ENCODE measurements at places on chromosomes 2 and 18.

- no peak for DNase-seq
These were observed 272.5 kb upstream of the STON1 start for GRCh38 chr2:48257456-48257855.

GRCh38 chr18:34117319-34117718 is 107.4 kb downstream of the NOL4 start:
- no peak for DNase-seq

- no peak for DNase-seq
These were observed 38.8 kb downstream of the PRKCE start for GRCh38 chr2:45690231-45690630.

DNA sequence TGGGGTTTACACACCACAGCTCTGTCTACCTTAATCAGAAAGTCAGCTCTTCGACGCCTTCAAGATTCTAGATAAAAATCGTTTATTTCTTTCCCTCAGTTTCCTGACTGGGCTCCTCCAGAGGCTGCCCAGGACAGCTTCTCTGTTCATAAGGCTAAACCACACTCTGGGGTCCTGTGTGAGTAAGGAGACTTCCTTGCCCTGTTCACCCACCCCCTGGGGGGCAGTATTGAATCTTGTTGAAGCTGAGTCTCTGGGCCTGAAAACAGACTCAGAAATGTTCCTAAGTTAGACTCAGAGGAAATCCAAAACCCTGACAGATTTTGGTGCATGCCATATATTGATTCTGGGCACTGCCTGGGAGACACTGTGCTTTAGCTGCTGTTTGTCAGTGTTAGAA is 43.0 kb downstream of the G6PC2 start:
- no peak for DNase-seq

- DNase-seq = no peak
These were observed 173.6 kb downstream of the CAMKMT start for GRCh38 chr2:44535376-44535775.

DNA sequence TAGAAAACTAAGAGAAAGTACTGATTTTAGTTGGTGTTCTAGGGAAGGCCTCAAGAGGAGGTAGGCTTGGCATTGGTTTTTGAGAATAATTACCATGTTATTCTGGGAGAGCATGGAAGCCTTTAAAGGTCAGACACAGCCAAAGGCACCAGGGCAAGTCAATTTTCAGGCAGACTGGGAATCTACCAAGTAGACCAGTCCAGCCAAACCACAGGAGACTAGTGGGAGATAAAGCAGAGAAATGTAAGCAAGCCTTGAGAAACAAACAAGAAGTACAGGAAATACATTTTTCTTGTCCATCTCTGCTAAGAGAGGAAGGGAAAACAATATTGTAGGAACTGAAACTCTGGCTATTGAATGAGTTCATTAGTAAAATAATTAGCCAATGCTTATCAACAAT is 5.5 kb upstream of the CCDC68 start:
- DNase-seq = no peak

DNA sequence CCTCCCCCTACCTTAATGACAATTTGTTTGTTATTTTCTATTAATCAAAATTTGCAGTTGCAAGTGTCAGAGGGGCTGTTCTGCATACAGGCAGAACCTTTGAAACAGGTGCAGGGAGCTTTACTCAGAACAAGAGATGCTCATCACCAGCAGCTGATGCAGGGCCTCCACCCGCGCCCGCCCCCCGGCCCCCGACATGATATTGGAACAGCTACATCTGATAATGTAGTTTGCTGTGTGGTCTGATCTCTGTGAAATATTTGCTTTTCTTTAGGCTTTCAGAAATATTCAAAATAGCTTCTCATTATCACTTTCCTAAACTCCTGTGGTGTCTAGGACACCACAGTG is 130.0 kb downstream of the PRKCE start:
- DNase-seq = no peak

DNA sequence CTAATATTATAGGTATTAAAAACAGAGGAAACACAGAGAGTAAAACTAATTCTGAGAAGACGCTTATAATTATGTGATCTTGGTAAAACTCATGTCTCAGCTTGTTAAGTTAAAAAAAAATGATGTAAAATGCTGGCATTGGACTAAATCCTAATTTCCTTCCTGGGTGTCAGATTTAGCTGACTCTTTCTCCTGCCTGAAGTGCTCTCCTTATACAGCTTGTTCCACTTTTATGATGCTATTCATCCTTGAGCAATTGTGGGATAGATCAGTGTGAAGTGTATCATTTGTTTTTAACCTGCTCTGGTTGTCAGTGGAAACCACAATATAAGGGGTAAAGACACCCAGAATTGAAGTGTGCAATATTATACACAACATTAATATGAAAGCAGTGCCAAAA is 84.9 kb downstream of the EFEMP1 start:
- DNase-seq = no peak

- no peak for DNase-seq
These were observed 462.6 kb downstream of the SLC4A3 start for GRCh38 chr2:220090050-220090449.

GRCh38 chr2:145402706-145403277 is 882.9 kb upstream of the ZEB2 start:
- DNase-seq = no peak

GRCh38 chr18:42025491-42025890 is 70.5 kb downstream of the PIK3C3 start:
- DNase-seq = no peak

GRCh38 chr2:191376981-191377629 is 131.9 kb downstream of the MYO1B start:
- DNase-seq = no peak

DNA sequence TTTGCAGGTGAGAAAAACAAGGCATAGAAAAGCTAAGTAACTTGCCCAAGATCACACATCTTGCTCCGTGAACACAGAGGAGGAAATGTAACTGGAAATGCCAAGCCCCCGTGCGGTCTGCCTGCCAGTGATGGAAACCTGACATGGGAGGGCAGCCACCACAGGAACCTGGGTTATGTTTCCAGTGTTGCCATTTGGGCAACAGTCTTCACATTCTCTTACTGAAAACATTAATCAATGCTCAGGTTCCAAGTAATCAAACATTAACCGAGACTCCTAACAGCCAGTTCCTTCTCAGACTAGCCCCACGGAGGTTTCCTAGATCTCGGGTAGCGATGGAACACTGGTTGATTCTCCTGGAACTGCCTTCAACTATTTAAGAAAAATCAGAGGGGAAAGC is 2.5 kb downstream of the TGFA start:
- DNase-seq = no peak

DNA sequence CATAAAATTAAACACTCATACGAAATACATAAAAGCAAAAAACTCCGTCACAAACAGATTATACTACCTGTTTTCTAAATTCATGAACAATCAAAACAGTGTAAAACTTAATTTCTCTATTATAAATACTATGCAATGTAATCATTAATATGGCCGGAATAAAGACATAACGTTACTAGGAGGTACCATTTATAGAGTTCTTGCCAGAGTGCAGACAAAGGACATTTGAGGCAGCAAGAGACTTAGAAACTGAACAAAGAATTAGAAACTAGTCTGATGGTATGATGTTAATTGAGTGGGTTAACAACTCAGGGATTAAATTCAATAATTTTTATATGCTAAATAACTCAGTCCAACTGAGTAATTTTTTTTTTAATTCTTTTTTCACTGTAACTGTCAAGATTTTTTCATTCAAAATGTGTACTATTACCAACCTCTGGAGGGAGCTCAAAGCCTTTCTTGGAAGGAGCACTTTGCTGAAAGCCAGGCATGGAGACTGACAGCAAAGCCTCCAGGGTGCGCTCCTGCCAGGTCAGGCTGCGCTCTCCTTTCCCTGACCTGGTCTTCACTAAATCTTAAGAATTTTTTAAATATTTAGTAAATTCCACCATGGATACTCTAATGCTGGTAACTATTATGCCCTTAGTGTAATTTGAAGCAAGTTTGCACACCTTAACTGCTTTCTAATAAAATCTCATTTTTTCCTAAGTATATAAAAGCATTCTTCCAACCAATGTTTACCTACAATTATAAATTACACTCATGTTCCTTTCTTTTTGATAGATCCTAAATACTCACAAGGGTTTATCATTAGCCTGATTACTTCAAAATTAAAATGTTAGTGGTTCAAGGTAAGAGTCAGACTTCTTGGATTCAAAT is 34.1 kb downstream of the WDR35 start:
- peak; percentile 68 for DNase-seq

- no peak for DNase-seq
These were observed 36.8 kb upstream of the SEMA4C start for GRCh38 chr2:96906729-96907114.

DNA sequence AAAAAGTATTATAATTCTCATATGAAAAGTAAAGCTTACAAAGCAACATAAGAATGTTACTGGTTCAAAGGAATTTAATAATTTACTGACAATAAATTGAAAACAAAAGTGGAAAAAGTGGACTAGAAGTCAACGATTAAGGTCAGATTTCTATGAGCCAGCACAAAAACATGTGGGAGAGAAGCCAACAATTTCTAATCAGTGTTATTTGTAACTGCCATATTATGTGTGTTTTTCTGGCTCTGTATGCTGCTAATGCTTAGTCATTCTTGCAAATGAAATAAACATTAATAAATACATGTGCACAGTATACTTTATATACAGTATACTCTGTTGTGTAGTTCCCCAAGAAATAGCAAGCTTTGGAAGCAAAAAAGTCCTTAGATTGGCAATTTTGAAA is 301.3 kb upstream of the RGPD4 start:
- DNase-seq = no peak

GRCh38 chr2:119707117-119708087 is 28.4 kb downstream of the TMEM177 start:
- DNase-seq = no peak

DNA sequence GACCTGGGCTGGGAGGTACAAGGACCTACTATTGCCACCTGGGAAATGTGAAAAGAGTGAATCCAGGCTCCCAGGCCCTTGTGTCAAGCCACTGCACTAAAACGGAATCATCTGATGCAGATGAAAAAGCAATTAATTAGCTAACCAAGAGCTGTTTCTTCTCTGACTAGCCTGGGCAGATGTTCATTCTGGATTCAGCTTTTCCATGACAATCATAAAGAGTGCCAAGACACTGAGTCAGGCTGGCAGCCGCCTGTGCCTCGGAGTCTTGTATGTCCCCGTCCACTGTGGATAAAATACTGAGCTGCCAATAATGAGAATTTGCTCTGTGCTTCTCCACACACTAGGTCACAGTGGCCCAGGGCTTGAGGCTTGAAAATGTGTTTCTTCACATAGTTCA is 21.7 kb upstream of the LCLAT1 start:
- no peak for DNase-seq

GRCh38 chr18:51654488-51655326 is 457.2 kb upstream of the MEX3C start:
- no peak for DNase-seq

DNA sequence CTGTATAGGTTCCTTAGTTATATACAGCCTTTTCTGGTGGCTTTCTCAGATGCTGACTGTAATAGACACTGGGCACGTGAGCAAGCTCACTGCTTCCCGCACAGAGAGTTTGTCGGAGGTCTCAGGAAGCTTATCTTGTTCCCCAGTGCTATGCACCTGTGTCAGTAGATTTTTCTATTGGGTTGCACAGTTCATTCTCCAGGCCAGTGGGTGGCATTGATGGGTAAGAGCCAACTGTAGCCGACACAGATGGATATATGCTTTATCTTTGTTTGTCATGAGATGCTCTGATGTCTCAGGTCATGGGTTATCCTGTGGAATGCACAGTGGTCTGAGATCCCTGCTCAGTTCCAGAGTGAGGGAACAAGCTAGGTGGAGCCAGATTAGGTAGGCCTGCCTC is 293.0 kb downstream of the GRB14 start:
- DNase-seq = no peak

GRCh38 chr2:48258481-48259149 is 271.3 kb upstream of the STON1 start:
- DNase-seq = no peak

DNA sequence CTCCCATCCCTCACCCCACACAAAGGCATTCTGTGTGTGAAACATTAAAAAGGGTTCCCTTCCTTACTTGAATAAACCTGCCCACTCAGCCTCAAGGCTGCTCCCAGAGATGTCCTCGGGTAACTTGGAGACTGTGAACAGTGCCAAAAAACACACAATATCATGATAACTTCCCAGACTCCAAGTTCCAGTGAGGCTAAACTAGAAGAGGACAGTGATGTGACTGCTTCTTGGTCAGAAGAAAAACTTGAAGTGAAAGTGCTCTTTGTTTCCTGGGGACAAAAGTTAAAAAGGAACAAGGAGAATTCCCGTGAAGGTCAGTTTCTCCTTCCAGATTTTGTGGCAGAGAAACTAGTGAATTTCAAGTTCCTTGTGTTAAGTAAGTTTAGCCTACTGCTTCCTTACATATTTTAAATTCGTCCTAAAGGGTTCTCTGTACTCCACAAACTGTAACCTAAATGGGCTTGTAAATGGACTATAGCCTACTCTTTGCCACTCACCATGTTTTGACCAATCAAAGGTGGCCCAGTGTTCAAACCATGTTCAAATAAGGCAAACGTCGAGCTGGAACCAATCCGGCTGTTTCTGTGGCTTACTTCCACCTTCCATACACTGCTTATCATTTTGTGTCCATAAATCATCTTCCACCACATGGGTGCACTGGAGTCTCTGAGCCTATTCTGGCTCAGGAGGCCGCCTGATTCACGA is 20.4 kb downstream of the TPRKB start:
- DNase-seq = no peak

- no peak for DNase-seq
These were observed 112.1 kb upstream of the SIX2 start for GRCh38 chr2:45121236-45121927.

- no peak for DNase-seq
These were observed 38.1 kb upstream of the STAT1 start for GRCh38 chr2:191051825-191052778.

GRCh38 chr2:169796441-169796840 is 2.2 kb upstream of the SSB start:
- DNase-seq = no peak

DNA sequence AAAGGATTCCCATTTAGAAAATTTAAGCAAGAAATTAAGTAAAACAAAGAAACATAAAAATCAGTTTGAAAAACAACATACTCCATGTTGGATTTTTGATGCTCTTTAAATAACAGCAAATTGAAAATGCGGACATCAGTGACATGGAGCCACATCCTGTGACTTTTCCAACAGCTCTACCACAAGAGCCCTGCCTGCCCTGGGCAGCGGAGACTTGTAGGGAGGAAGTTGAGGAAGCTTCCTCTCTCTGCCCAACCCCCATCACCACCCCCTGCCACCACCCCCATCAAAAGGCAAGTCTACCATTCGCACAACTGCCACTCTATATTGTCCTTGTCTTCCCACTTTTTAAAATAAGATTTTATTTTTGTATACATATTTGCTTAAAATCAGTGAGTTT is 32.8 kb upstream of the DAPL1 start:
- no peak for DNase-seq

- no peak for DNase-seq
These were observed 494.9 kb upstream of the LRATD1 start for GRCh38 chr2:14137643-14138042.

DNA sequence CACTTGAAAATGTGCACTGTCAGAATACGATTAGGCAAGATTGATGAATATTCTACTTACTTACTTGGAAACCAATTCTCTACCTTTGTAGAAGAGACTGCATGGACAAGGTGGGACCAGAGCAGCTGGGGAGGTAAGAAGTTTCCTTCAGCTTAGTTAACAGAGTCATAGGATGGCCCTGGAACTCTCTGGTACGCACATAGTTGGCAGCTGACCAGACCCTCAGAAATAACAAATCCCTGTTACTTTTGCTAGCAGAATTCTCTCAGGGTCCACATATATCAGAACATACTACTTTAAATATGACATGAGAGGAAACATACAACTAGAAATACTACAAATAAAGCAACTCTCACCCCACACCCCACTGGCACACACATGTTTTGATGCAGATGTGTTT is 24.8 kb upstream of the STAT1 start:
- no peak for DNase-seq

GRCh38 chr18:8661754-8662559 is 43.4 kb upstream of the MTCL1 start:
- no peak for DNase-seq
